Type B pancreatic cell (in vitro differentiated cells): ENCODE measurements at places on chromosomes 1 and 21. TPM values are rescaled to one million over a fixed set of nuclear protein-coding genes. Genes with fewer than 3 reads are reported as not detected.

GRCh38 chr1:47537268-47537667, 99.4 kb downstream of the FOXD2 start:
- peaks cover 30% of the 10 kb centered on the region for H3K4me1 ChIP-seq
- H3K4me3 ChIP-seq = no peak overlapping the region
- H3K36me3 ChIP-seq = no peaks in the 10 kb centered on the region
- peaks cover 40% of the 10 kb centered on the region for H3K27me3 ChIP-seq
- no peak overlapping the region for H3K27ac ChIP-seq

DNA sequence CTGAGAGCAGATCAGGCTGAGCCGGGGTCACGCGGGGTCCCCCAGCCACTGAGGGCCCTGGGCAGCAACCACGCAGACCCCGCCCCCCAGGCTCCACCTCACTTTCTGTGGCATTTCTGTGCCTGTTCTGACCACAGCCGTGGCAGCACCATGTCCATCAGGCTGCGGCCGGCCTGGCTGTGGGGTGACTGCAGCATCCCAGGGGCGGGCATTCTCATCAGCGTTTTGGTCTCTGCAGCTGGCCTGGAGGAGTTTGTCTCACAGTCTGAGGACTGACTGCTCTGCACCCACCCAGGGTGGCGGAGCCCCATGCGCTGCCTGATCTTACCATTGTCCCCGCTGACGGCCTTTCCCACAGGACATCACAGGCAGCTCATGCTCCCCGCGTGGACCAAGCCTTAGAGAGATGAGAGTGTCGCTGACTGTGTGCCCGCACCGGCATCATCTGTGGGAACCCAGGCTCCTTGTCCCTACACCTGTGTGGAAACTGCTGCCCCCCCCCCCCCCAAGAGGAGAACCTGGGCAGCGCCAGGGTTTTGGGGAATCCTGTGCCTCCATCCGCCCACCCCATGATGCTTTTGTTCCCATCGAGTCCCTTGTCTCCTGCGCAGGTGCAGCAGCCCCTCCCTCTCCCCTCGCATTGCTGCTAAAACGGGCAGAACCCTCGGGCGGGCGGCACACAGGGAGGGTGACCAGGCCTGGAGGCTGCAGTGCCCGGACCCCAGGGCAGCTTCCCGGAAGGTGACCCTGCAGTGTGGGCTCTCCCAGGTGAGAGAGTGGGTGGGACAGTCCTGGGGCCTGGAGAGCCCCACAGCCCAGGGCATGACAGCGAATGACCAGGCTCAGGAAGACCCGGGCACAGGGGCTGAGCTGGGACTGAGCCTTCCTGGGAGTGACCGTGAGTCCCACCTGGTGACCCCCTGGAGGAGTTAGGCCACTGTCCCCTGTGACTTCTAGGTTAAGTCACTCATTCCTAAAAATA, 1.8 kb downstream of the KRTAP10-1 start:
- no peaks in the 10 kb centered on the region for H3K4me1 ChIP-seq
- H3K27me3 ChIP-seq = no peaks in the 10 kb centered on the region
- no peaks in the 10 kb centered on the region for H3K36me3 ChIP-seq
- no peak for DNase-seq
- H3K4me3 ChIP-seq = no peak overlapping the region
- H3K27ac ChIP-seq = no peak overlapping the region

GRCh38 chr1:34916104-34916503, 13.3 kb downstream of the DLGAP3 start:
- H3K4me3 ChIP-seq = no peak overlapping the region
- peaks cover 53% of the 10 kb centered on the region for H3K27me3 ChIP-seq
- H3K36me3 ChIP-seq = no peaks in the 10 kb centered on the region
- no peaks in the 10 kb centered on the region for H3K4me1 ChIP-seq

DNA sequence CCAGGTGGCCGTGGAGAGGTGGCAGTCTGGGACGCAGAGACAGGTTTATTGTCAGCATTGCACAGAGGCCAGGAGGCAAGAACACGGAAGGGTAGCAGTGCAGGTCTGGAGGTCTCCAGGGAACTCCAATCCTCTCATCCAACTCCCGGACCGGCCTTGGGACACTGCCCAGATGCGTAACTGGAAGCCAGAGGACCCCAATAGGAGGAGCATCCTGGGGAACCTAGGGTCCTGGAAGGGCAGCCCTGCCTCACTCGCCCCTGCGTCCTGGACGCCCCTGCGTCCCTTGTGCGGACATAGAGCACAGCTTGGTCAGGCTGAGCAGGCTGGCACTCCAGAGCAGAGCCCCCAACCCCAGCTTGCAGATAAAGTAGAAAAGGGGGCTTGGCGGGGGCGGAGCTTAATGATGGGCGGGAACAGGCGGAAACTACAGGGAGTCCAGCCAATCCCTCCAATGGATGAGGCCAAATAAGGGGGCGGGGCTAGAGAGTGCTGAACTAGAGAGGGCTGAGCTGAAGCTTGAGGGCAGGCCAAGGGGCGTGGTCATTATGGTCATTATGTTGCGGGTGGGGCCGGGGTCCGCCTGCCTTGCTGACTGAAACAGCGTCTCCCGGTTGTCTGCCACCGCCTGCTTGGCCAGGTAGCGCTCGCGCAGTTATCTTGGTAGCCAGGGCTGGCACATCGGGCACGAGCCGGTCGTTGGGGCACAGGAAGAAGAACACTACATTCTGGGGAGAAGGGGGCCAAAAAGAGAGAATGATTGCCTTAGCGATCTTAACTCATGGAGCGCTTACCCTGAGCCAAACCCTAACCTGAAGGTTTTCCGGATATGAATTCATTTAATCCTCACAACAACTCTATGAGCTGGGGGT, 3.7 kb upstream of the ARHGEF19 start:
- peak overlapping the region; percentile 88 for H3K4me3 ChIP-seq
- peak overlapping the region; percentile 55 for H3K27ac ChIP-seq
- H3K36me3 ChIP-seq = no peaks in the 10 kb centered on the region
- H3K4me1 ChIP-seq = peaks cover 30% of the 10 kb centered on the region
- peaks cover 16% of the 10 kb centered on the region for H3K27me3 ChIP-seq

DNA sequence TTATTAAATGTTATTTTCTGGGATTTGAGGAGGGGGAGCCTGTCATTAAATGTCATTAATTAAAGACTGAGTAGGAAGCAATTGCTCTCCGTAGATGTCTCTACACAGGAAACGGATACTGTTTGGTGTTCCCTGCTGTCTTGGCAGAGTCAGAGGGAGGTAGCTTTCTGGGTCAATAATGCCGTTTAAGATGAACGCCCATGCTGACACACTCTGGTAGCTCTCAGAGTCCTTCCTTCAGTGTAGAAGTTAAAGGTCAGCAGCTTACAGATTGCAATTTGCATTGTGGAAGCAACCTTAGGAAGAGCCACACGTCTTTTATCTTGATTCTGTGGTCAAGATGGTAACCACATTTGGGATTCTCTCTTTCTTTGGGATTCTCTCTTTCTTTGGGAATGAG, 257.5 kb downstream of the KIF26B start:
- peaks cover 29% of the 10 kb centered on the region for H3K4me1 ChIP-seq
- no peak overlapping the region for H3K27ac ChIP-seq
- no peak for DNase-seq

Gene HHAT
- total RNA-seq = 7.5 and 9.0 TPM in 2 replicates

- H3K36me3 ChIP-seq = no peaks in the 10 kb centered on the region
- no peak overlapping the region for H3K4me3 ChIP-seq
- H3K4me1 ChIP-seq = peaks cover 19% of the 10 kb centered on the region
- DNase-seq = no peak
Measured at GRCh38 chr1:112791723-112792104, 76.6 kb upstream of the PPM1J start.

- H3K27ac ChIP-seq = no peak overlapping the region
- H3K36me3 ChIP-seq = peaks cover 7% of the 10 kb centered on the region
- H3K27me3 ChIP-seq = no peaks in the 10 kb centered on the region
- H3K4me3 ChIP-seq = no peak overlapping the region
- H3K4me1 ChIP-seq = peaks cover 10% of the 10 kb centered on the region
Measured at GRCh38 chr1:184740344-184740743, 14.3 kb downstream of the EDEM3 start.

Gene LAMB3
- 17.0 and 47.3 TPM in 2 replicates for total RNA-seq

Gene CD1E
- not detected in 2 replicates for total RNA-seq

Gene AKNAD1
- total RNA-seq = 0.92 TPM in 1 of 2 replicates, not detected in the other

DNA sequence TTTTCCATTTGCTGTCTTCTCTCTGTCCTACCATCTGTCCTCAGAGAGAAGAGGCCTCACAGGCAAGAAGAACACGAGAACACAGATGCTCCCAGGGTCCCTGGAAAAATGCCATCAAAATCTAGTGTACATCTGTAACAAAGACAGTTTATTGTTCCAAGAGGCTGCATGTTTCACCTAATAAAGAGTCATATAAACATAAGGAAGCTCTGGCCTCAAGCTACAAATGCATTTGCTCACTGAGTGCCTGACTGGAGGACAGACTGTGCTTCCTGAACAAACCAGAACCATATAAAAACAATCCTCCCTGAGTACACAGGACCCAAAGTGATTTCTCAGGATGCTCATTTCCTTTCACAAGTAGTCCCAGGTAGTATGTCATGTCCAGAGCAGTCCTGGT, 76.3 kb upstream of the SLC44A3 start:
- no peak overlapping the region for H3K4me3 ChIP-seq
- peaks cover 26% of the 10 kb centered on the region for H3K4me1 ChIP-seq
- H3K36me3 ChIP-seq = peaks cover 8% of the 10 kb centered on the region
- no peaks in the 10 kb centered on the region for H3K27me3 ChIP-seq
- H3K27ac ChIP-seq = no peak overlapping the region

DNA sequence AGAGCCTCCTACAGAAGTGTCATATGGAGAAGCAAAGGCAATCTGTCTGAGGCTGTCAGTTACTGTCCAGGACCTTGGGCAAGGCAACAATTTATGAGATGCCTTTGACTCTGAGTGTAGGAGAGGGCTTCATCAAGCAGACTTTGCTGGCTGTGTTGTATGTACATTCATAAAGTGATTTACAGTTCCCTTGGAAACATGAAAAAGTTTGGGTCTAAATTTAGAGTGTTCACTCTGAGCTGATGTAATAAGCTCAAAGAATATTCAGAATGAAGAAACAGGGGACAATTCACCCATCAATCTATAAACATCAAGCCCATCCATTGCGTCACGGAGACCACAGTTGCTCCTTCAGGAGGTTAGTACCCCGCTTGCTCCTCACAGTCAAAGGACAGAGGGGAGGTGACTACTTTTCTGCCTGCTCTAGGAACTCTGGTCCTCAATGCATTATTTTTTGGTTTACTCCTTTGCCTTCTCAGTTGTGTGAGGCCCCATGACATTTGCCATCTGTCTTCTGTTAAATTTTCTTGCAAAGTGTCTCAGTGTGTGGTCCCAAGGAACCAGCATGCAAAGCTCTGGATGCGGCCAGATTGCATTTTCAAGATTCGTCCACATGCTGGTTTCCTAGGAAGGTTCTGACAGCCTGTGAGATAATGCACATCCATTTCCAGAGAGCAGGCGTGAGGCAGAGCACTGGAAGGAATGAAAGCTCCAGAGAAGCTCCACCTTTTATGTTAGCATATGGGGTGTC, 241.1 kb upstream of the KIAA0040 start:
- H3K27me3 ChIP-seq = peaks cover 37% of the 10 kb centered on the region
- H3K4me3 ChIP-seq = no peak overlapping the region
- no peak overlapping the region for H3K27ac ChIP-seq
- no peak for DNase-seq
- no peaks in the 10 kb centered on the region for H3K36me3 ChIP-seq
- peaks cover 4% of the 10 kb centered on the region for H3K4me1 ChIP-seq

GRCh38 chr1:83701355-83701754, 297.6 kb downstream of the TTLL7 start:
- no peaks in the 10 kb centered on the region for H3K36me3 ChIP-seq
- no peak for DNase-seq
- peaks cover 5% of the 10 kb centered on the region for H3K4me1 ChIP-seq
- peaks cover 26% of the 10 kb centered on the region for H3K27me3 ChIP-seq

DNA sequence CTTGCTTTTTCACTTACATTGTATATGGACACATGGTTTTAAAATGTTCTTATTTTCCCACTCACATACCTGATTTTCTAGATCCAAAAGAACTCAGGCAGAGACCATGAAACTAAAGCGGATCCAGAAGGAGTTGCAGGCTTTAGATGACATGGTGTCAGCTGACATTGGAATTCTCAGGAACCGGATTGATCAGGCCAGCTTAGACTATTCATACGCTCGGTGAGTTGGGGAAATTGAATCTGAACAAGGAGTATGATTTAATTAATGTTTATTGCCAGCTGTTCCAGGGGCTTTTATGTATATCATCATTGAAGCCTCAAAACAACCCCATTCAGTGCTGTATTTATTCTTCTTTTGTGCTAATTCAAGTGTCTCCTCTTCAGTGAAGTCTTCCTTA, 12.7 kb downstream of the GORAB start:
- no peak overlapping the region for H3K27ac ChIP-seq
- peaks cover 70% of the 10 kb centered on the region for H3K36me3 ChIP-seq
- H3K4me1 ChIP-seq = peaks cover 5% of the 10 kb centered on the region
- H3K27me3 ChIP-seq = no peaks in the 10 kb centered on the region
- DNase-seq = no peak
- no peak overlapping the region for H3K4me3 ChIP-seq

Gene RORC
- total RNA-seq = not detected in 2 replicates

DNA sequence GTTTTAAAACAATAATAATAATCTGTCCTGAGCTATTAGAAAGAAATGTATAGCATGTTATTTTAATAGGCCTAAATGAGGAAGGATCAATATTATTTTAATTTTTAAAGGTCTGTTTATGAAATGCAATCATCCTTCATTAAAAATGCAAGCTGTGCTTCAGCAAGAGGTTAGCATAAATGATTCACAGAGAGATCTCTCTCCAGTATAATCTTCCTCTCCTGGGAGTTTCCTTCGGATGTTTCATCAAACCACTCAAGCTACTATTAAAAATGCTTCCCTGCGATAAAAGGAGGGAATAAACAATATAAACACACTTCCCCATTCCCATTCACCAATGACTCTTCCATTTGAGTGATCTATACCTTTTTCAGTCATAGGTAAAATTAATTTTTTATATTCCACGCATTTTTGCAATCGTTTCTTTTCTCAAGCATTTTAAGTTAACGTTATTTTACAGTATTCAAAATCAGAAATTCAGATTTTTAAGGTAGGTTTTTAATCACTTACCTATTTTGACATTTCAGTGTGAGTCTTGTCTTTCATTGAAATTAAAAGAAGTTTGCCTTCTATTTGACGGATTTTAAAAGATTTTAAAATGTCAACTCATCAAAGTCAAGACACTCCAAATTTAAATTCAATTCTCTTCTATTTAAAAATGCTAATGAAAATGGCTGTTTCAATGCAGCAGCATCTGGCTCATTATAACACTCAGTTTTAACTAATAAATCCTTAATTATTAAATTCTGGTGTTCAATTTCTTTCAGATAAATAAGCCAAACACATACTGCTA, 64.3 kb downstream of the RERE start:
- no peak for DNase-seq
- H3K36me3 ChIP-seq = peaks cover 4% of the 10 kb centered on the region
- H3K27ac ChIP-seq = no peak overlapping the region
- H3K4me1 ChIP-seq = peaks cover 20% of the 10 kb centered on the region

- peaks cover 15% of the 10 kb centered on the region for H3K4me1 ChIP-seq
- H3K36me3 ChIP-seq = no peaks in the 10 kb centered on the region
- H3K27me3 ChIP-seq = no peaks in the 10 kb centered on the region
- no peak overlapping the region for H3K4me3 ChIP-seq
- no peak overlapping the region for H3K27ac ChIP-seq
Measured at GRCh38 chr1:151924691-151925587, 15.6 kb upstream of the THEM4 start.

Gene ACTA1
- 0.55 and 1.9 TPM in 2 replicates for total RNA-seq

- no peaks in the 10 kb centered on the region for H3K36me3 ChIP-seq
- peak overlapping the region; percentile 77 for H3K4me3 ChIP-seq
- DNase-seq = no peak
- H3K27me3 ChIP-seq = peaks cover 82% of the 10 kb centered on the region
- peaks cover 10% of the 10 kb centered on the region for H3K4me1 ChIP-seq
Measured at GRCh38 chr1:26046246-26047095, 553 bp upstream of the SLC30A2 start.

Gene SRP9
- 263 and 313 TPM in 2 replicates for total RNA-seq

Gene MXRA8
- total RNA-seq = 17.6 and 78.1 TPM in 2 replicates
